Aorta (tissue), 5 donors: ENCODE measurements at places on chromosomes 7 and 10. TPM values are rescaled to one million over a fixed set of nuclear protein-coding genes. Genes with fewer than 3 reads are reported as not detected.

ZCCHC24 gene
- polyA plus RNA-seq: 60.4 TPM

CTTNBP2 gene
- 1.2 TPM for polyA plus RNA-seq

NIPSNAP2 gene
- polyA plus RNA-seq: 53.1 TPM

TNS3 gene
- 40.5 TPM for polyA plus RNA-seq

UCMA gene
- polyA plus RNA-seq: not detected

ASL gene
- 98.7 TPM for polyA plus RNA-seq

LRRC18 gene
- not detected for polyA plus RNA-seq

KAZALD1 gene
- 12.9 TPM for polyA plus RNA-seq

TMEM270 gene
- not detected for polyA plus RNA-seq

DBNL gene
- 80.1 TPM for polyA plus RNA-seq

PRKAR2B gene
- 2.6 TPM for polyA plus RNA-seq

SOSTDC1 gene
- polyA plus RNA-seq: not detected

DGKI gene
- 3.6 TPM for polyA plus RNA-seq

NOC3L gene
- 3.6 TPM for polyA plus RNA-seq

FRA10AC1 gene
- 16.0 TPM for polyA plus RNA-seq

GIMAP6 gene
- polyA plus RNA-seq: 10.3 TPM

TMEM213 gene
- not detected for polyA plus RNA-seq

CCZ1 gene
- polyA plus RNA-seq: 55.8 TPM

TUBB8 gene
- not detected for polyA plus RNA-seq

ANKRD1 gene
- polyA plus RNA-seq: 38.9 TPM
